CD4-positive, alpha-beta T cell treated with Interleukin-4 for 4 hours (primary cell): ENCODE measurements at places on chromosomes 1 and 21.
A peak's percentile ranks its signal among the peaks of the same experiment; 100 is the strongest.

DNA sequence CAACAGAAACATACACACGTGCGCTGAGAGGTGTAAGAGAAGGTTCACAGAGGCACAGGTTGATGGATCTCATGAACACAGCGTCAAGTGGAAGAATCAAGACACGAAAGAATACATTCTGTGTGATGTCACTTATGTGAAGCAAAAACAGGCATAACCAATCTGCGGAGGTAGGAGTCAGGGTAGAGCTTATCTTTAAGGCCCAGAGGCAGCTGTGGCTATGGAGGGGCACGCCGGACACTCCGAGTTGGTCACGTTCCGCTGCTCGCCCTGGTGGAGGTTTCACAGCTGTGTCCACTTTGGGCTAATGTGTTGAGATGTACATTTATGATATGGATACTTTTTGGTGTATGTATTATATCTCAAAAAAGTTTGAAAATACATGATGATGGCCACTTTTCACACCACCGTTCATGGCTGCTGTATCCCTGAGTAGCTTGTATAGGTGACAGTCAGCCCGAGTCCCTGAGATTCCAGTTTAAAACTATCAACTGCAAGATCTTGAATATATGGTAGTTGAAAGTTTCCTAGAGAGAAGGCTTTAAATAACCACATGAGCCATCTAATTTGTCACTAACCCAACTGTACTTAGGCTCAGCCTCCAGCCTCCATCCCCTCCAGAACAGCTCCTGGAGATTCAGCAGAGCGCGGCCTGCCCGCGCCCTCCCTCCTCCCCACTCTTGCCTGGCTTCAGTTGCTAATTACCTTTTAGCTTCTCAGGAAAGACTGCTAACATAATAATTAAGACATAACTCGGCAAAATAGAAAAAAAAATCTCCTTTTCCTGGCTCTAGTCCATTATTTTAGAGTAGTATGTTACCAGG, 6.7 kb upstream of the ADARB1 start:
- no peak for DNase-seq

GRCh38 chr1:111948209-111949171, 41.0 kb downstream of the KCND3 start:
- DNase-seq, result no peak

GRCh38 chr1:201298396-201299381, 15.4 kb downstream of the PKP1 start:
- DNase-seq, result no peak

DNA sequence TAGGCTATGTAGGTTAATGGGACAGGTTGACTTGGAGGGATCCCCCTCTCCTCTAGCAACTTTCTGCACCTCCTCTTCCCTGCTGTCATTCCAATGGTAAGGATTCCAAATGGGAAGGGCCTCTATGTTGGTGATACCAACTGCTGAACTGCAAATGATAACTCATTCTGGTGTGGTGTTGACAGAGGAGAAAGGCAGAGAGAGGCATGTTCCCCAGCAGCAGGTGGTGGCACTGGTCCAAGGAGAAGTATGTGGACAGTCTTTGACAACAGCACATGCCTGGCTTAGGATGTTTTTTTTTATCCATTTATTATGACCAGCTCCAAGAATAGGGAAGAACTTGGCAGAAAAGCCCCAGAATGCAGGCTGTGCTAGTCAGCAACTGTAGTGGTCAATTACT, 19.6 kb upstream of the SPAG17 start:
- DNase-seq, result no peak

DNA sequence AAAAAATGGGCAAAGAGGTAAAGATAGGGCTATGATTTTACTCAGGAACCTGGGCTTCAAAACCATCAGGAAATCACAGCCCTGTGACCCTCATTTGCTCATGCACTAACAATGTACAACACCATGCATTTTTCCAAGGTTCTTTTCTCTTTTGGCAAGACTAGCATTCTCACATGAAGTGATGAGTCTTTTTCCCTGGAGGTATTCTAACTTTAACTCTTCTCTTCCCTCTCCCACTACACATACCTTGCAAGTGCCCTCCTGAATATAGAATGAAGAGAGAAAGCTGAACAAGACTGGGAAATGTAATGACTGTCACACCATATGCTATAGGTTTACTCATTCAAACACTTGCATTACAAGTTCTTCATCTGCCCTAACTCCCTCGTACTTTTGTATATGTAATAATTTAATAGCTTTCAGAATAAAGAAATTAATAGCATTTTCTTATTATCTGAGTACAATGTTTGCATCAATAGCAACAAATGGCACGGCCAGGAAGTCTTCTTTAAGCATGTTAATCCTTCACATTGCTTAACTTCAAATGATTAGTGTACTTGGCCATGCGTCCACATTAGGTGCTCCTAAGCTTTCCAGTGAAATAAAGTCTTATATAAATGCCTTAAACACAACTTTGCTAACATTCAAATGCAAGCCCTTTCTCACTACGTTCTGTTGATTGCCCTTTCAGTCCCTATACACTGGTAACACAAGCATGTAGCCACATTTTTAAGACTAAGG, 1.8 kb downstream of the NIBAN1 start:
- no peak for DNase-seq

GRCh38 chr1:236806634-236807033, 11.5 kb downstream of the MTR start:
- no peak for DNase-seq

DNA sequence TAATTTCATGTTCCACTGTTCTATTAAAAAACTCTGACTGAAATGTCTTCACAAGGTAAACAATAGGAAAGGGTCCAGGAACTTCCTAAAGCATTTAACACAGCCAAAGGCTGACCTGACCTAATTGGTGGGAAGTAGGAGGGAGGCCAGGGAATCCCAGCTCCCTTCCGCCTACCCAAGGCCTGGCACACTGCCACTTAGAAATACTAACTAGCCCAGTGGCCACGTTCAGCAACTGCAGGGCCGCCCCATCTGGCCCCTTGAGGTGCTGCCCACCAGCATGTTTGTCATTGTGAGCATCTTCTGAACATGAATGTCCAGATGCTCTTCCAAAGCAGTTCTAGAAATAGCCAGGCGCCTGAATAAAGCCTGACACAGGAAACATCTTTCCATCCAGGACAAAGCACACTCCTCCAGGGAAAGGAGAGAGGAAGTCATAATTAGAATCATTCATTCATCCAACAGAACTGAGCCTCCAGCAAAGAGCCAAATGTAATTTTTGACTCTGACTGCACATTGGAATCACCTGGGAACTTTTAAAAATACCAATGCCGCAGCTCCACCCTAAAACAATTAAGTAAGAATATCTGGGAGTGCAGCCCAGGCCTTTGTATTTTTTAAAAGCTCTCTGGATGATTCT, 44.6 kb upstream of the BCL9 start:
- no peak for DNase-seq

GRCh38 chr1:38558055-38558454, 301.5 kb downstream of the RRAGC start:
- no peak for DNase-seq

DNA sequence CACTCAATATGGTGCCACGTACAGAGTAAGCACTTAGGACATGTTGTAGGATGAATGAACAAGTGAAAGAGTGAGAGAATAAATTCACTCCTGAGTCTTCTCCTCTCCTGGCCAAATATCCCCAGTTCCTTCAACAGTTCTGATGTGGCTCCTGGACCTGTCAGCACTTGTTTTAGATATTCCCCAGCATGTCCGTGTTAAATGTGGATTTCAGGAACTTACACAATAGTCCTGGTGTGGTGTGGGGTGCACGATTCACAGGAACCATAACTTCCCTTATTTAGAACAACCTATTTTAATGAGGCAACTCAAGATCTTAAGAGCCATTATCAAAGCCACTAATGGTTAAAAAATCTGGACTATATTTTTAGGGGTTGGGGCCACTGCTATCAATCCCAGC, 39.0 kb upstream of the MYSM1 start:
- no peak for DNase-seq

DNA sequence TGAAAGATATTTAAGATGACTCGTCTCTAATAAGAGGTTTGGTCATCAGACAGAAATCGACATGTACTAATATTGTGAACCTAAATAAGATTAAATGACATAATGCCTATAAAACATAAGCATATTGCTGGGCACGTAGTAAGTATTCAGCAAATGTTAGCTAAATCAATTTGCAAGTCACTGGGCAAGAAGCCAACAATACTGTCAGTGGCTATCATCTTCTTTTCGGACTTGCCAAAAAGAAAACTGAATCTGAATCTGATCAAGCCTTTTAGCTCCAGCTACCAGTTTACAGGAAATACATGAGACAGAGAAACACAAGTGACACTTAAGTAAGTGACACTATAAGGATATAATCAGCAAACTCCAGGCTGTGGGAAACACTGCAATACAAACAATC, 46.0 kb downstream of the RPL5 start:
- DNase-seq, result peak; percentile 42

- no peak for DNase-seq
Observed at GRCh38 chr1:165445388-165445787, 462 bp upstream of the RXRG start.

GRCh38 chr1:36735939-36736730, 253.4 kb upstream of the CSF3R start:
- DNase-seq, result no peak

DNA sequence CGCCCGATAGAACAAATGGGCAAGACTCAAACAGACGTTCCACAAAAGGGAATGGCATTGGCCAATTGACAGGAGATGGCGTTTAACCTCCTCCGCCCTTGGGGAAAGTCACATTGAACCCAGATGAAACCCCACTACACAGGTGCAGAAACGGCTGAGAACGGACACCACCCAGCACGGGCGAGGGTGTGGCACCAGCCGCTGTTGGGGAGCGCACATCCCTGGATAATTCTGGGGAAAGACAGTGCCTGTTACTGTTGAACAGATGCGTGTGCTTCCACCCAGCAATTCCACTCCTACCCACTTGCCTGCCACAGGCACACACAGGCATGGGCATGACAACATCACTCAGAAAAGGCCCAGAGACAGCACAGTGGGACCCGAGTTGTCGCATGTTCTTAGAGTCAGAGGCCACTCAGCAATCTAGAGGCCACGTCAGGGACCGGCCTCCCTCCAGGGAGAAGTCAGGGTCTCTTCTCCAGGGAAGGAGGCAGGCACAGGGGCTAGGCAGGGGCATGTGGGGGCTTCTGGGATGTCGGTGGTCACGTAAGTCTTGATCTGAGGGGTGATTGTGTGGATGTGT, 15.2 kb downstream of the PRXL2B start:
- no peak for DNase-seq

GRCh38 chr1:84000196-84000885, 1.4 kb upstream of the TTLL7 start:
- no peak for DNase-seq

DNA sequence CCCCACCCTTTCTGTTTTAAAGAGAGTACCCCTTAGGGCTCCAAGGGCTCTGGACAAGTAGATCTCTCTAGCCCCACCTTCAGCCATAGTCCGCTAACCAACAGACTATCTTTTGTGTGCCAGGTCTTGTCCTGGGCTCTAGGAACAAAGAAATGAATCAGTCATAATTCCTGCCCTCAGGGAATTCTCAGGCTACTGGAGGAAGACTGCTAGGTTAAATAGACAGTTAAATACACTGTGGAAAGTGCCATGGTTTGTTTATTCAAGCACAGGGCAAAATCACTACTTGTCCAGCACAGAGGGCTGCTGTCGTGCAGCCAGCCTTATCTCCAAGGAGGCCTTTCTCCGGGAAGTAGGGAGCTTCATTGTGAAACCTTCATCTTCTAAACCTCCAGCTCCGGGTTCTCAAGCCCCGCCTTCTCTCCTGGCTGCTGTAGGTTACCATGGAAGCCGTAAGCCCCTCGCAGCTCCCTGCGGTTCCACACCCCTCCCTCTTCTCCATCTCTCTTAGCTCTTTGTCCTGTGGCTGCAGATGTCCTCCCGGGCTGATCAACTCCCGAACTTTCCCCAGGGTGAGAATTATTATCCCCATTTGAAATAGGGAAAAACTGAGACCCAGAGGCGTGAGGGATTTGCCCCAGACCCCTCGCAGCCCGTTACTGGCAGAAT, 29.8 kb downstream of the SHISAL2A start:
- DNase-seq, result no peak
